Anterior cingulate cortex (tissue), 58 donors: ENCODE measurements at places on chromosomes 5 and 9.

DNA sequence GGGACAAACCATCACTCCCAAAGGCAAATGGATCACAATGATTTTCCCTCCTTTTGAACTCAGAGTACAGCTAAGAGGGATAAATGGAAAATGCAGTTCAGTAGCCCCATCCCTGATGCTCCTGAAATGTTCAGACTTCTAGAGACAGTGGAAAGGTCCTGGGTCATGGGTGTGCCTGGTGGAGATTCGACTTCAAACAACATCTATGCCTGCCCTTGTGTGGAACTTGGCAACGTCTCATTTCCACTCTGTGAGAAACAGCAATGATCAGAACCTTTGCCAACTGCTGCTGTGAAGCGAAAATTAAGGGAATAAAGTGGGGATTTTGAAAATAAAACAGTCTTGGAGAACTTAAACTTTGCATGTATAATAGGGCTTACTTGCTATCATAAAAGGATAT, 778.1 kb downstream of the SEMA5A start:
- DNase-seq = no peak

GRCh38 chr5:56166671-56167385, 66.3 kb downstream of the ANKRD55 start:
- no peak for DNase-seq

GRCh38 chr5:85972539-85972938, 645.2 kb upstream of the COX7C start:
- no peak for DNase-seq

- DNase-seq = no peak
These were observed 319.1 kb upstream of the IRX4 start for GRCh38 chr5:2201832-2202231.

DNA sequence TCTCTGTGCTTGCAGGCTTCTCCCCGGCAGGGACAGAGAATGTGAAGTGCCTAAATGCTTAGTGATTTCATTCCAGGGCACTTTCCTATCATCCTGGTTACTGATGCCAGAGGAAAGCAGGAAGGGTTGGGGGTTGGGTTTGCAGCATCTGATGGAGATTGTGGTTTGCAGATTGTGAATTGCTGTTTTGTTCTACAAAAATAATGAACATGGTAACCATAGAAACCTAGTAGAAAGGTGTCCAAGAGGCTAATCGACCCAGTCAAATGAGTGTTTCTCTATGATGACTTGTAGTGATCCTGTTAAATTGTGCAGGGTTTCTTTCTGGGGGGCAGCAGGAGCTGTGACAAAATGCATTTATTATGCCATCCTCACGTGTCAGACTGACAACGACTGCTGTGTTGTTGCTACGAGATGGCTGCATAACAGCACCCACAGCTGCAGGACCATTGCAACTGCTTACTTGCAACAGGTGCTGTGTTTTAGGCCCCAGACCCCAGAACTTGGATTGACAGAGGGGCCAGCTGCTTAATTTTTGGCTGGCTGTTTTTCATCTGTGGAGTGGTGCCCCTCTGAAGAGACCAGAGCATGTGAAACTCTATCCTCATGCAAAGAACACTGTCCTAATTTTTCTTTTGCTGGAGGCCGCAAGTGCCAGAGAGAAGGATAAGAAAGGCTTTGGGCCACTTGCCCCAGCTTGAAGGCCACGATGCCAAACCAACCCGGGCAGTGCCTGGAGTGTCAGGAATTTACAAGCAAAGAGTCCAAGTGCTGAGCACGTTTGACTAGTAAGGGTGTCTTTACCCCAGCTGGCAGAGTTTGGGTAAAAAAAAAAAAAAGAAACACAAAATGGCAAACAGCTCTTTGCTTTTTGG, 397.8 kb downstream of the GADD45G start:
- peak; percentile 33 for DNase-seq

DNA sequence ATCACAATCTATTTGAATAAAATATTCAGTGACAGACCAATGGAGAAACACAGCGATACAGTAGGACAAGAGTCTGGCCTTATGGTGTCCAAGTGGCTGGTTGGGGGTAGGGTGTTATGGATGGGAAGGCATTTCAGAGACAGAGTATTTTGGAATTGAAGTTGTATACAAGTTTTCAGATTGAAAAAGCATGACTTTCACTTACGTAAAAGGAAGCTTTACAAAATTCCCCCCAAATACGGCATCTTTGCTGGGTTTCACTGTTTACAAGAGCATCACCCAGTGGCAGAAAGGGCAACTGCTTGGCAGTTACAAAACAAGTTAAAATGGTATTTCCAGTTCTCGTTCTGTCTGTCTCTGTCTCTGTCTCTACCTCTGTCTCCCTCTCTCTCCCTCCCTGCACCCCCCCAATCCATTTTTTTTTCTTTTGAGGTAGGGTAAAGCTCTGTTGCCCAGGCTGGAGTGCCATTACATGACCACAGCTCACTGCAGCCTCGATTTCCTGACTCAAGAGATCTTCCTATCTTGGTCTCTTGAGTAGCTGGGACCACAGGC, 86.2 kb downstream of the PTPN3 start:
- no peak for DNase-seq

- DNase-seq = no peak
These were observed 58.1 kb upstream of the SLC30A5 start for GRCh38 chr5:69035665-69036064.

GRCh38 chr5:179135441-179136215, 75.5 kb downstream of the ZNF354C start:
- no peak for DNase-seq

GRCh38 chr9:136079211-136079915, 15.7 kb downstream of the NACC2 start:
- no peak for DNase-seq

DNA sequence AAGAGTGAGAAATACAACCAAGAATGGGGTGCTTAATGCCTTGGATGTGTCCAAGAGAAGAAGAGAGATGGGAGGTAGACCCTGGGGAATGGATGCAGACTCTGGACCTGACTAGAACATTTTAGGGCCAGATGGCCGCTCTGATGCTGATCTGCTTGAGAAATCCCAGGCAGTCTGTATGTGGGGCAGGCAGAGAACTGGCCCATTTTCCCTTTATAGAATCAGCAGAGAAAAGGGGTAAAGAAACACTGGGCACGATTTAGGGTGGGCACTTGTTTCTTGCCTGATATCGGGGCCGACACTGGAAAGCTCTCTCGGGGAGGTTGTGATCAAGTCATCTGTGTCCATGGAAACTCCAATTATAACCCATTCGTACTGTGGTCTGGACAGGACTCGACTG, 118.5 kb upstream of the FSTL4 start:
- DNase-seq = no peak

GRCh38 chr9:110078604-110079003, 129.4 kb downstream of the C9orf152 start:
- no peak for DNase-seq

- DNase-seq = no peak
These were observed 12.4 kb upstream of the CDH18 start for GRCh38 chr5:20000416-20000815.

DNA sequence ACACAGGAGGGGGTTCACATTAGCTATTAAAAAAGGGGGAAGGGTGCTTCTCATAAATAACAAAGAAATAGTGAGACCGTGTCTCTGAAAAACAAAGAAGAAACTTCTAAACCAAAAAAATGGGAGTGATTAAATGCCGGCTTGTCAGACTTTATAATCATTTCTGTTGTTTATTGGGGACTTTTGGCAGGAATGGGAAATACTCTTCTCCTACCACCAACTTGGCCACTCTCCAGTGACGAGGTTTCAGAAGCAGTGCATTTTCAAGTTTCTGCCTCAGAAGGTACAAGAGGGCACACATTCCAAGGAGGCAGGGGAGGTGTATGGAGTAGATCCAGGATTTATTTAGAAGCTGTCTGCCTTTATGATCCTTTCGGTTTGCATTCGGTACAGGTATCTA, 46.2 kb downstream of the LIX1 start:
- DNase-seq = no peak

DNA sequence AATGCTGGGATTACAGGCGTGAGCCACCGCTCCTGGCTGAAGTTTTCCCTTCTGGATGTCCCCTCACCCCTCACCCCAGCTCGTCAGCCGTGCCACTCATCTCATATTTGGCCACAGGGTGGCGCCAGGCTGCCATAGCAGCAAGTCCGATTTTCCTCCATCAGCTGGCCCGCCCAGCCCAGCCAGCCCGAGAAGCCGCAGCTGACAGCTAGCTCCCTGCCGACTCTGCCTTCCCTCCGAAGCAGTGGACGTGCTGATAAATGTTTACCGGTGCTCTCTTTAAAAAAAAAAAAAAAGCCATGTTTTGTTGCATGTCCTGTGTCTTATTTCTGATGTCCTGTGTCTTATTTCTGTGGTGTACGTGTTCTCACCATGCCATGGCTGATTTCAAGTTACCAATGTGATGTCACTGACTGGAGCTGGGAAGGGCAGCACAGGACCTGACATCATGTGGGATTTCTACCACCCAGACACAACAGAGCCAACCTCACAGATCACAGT, 58.3 kb downstream of the PFDN1 start:
- peak; percentile 78 for DNase-seq

- DNase-seq = no peak
These were observed 328.6 kb upstream of the NUDT12 start for GRCh38 chr5:103891151-103891550.

GRCh38 chr5:137292461-137293027, 206.6 kb downstream of the SPOCK1 start:
- no peak for DNase-seq

DNA sequence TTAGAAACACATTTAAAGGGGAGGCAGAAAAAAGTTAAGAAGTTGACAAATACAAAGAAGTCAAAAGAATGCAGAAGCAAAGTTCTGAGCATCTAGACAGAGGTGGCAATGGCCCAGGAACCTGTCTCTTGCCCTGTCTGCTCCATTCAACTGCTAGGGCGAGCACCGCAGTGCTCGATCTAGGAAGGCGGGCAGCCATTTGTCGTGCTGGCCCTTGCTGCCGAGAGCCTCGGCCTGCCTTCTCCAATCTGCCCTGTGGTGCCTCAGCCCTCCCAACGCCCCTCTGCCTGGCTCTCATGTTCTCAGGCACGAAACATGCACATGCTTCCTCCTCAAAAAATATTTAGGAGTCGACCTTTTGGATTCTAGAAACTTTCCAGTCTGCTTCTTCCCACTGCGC, 42.2 kb downstream of the DDX31 start:
- no peak for DNase-seq

DNA sequence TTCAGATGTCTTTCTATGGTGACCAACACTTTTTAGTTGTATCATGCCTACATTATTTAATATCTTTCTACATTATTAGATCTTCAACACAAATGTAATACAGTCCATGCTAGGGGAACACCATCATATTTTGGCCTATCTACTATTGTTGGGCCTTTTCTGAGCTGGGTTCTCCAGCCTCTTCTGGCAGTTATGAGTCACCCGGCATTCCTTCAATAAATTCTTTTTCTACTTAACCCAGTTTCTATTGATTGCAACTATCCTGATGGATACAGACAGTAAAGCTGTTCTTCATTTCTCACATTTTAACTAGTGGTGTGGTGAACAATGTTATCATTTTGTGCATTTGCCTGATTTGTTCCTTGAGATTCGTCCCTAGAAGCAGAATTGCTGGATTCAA, 529.3 kb downstream of the BNC2 start:
- DNase-seq = no peak

GRCh38 chr5:14406554-14406849, 175.1 kb upstream of the OTULINL start:
- DNase-seq = no peak

- DNase-seq = no peak
These were observed 4.3 kb upstream of the SLC22A5 start for GRCh38 chr5:132365213-132365612.

DNA sequence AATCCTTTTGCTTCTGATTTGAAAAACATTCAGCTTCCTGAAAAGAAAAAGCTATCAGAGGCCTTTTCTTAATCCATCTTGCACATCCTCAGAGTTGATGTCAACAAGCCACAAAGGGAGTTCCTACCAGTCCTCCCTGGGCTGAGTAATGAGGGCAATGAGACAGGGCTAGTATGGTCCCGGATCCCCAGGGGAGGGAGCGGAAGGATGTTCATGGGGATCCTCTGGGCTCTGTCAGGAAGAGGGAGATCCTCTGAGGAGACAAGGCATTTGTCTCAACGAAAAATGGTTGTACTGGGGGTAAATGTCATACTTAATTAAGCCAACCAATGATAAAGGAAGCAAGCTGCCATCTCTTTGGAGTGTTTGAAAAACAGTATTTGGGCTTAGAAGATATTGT, 195.3 kb downstream of the DTWD2 start:
- no peak for DNase-seq

DNA sequence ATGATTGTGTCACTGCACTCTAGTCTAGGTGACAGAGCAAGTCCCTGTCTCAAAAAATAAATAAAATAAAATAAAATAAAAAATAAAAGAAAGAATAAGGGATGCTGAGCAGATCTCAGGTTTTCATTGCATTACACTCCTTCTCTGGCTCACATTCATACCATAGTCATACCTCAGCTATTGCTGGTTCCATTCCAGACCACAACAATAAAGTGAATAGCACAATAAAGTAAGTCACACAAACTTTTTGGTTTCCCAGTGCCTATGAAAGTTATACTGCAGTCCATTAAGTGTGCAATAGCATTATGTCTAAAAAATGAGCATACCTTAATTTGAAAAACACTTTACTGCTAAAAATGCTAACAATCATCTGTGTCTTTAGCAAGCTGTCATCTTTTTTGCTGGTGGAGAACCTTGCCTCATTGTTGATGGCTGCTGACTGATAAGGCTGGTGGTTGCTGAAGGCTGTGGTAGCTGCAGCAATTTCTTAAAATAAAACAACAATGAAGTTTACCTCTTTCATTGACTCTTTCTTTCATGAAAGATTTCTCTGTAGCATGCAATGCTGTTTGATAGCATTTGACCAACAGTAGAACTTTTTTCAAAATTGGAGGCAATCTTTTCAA, 415.7 kb downstream of the ZNF608 start:
- DNase-seq = no peak

DNA sequence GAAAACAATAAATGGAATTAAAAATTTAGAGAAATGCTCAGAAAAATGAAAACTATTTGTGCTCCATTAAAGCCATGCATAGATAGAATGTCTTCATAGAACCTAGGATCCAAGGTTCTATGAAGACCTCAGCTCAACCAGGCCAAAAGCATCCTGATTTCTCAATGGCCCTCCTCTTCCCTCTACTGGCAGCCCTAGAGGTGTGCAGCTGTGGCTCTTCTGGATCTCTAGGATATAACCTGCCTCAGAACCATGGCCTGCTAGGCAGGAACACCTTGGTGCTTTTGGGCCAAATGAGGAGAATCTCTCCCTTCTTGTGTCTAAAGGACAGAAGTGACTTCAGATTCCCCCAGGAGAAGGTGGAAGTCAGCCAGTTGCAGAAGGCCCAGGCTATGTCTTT, 15.1 kb downstream of the IFNA1 start:
- DNase-seq = no peak

DNA sequence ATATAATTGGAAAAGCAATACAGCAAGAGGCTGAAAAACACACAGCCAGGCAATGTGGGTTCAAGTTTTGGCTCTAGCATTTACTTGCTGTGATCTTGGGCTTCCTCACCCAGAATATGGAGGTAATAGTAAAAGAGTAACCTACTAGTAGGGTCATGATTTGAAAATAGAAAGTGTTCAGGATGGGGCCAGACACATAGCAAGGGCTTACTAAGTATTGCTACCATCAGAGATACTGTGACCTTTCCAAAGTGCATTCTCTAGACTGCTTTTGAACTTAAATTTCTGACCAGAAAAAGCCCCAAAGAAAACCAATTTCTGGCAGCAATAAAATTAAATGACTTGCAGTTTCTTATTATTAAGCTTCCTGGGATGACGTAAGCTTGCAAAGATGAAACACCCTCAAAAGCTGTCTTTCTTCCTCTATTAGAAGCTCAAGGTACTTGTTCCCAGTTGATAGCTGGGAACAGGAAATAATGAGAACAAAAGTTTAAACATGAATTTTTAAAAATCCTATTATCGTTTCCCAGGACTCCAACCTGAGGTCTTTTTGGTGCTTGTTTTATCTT, 20.3 kb downstream of the SLC45A2 start:
- no peak for DNase-seq
